ENCODE measurements at places on chromosomes 2 and 18. TPM values are rescaled to one million over a fixed set of nuclear protein-coding genes. Genes with fewer than 3 reads are reported as not detected.

- no peak for DNase-seq
Measured at GRCh38 chr2:241903121-241904010, 33.8 kb downstream of the RTP5 start.

GRCh38 chr18:5447442-5447841 lies 96.4 kb downstream of the EPB41L3 start:
- DNase-seq: no peak

- no peak for DNase-seq
Measured at GRCh38 chr18:48889981-48890762, 60.6 kb downstream of the SMAD7 start.

DNA sequence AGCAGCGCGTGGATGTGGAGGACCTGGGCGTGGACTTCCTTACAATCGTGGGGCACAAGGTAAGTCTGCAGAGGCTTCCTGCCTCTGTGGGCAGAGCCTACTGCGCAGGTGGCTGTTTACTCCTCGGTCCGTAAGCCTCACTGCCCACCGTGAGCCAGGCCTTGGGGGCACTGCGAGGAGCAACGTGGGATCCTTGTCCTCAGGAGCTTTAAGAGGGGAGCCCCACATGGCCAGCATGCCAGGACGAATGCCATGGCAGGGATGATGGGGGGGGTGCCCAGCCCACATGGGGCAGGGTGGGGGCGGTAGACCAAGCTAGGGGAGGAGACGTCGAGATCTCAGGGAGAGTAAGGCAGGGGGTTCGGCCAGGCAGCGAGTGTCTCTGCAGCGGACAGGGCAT lies 18.0 kb upstream of the ESPNL start:
- DNase-seq: no peak

GRCh38 chr2:219405958-219406860 lies 12.0 kb upstream of the DES start:
- no peak for DNase-seq

DNA sequence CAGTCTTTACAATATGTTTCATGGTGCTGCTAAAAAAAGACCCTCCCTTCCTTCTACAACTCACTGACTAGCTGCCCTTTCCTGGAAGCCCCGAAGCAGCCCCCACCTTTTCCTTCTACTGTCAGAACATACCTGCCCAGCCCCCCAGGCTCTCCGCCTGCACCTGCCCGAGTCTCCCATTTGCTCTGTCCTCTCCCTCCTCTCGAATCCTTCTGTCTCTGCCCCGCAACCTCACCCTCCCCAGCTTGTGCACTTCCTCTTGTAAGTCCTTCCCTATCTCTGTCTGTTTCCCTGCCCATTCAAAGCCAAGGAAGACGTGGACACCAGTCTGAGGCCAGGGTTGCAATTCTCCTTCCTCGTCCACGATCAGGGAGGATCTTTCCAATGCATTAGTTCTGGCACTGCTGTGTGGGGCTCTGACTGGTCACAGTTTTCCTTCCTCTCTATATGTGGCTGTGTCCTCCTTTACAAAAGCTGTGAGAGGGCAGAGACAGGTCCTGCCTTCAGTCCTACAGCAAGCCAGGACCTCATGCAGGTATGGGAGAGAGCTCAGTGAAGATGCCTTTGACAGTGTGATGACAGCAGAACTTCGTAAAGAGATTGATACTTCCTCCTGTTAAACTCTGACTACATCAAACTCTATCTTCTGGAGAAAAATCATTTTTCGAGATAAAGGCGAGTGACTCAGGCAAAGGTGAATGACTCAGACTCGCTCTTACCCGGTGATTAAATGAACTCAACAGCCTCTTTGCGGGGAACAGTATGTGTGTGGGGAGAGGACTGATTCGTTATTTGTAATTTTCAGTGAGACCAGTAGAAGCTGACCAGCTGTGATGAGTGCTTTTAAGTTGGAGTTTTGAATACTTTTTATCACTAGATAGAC lies 14.2 kb downstream of the TNFRSF11A start:
- DNase-seq: peak; percentile 55

DNA sequence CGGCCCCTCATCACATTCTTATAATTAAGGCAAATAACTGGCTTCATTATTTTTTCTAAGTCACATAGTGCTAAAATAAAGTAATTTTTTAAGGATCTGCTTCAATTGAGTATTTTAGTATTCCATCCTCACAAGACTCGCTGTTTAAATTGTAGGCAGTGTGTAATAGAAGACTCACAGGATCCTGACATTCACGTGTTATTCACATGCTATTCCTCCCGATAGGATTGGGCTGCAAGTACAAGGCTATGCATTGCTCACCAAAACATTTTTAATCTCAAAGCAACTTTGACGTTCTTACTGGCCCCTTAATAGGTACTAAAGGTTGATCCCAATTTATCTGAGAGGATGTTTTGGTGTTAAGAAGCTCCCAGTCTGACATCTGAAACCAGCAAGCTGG lies 127.6 kb upstream of the L3MBTL4 start:
- DNase-seq: no peak

DNA sequence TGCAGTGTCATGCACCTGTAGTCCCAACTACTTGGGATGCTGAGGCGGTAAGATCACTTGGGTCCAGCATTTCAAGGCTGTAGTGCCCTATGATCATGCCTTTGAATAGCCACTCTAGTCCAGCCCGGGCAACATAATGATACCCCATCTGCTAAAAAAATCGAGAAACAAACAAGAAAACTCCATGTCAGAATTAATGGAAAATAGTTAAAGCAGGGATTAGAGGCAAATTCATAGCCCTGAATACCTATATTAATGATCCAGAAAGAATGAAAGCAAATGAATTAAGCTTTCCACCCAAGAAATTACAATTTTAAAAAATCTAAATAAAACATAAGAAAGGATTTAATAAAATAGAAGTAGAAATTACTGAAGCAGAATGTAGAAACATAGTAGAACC lies 143.0 kb downstream of the MYO3B start:
- DNase-seq: no peak

GRCh38 chr2:200253639-200254038 lies 52.9 kb upstream of the SPATS2L start:
- DNase-seq: no peak

GRCh38 chr2:68556381-68556780 lies 87.0 kb upstream of the PROKR1 start:
- DNase-seq: no peak

- no peak for DNase-seq
Measured at GRCh38 chr2:56475191-56475590, 291.4 kb downstream of the CCDC85A start.

SULT1C3 gene
- total RNA-seq: not detected

MALT1 gene
- 30.3 TPM for total RNA-seq

ANKRD36 gene
- 85.4 TPM for total RNA-seq

COL4A4 gene
- total RNA-seq: not detected

All from activated CD8-positive, alpha-beta memory T cell treated with anti-CD3 and anti-CD28 coated beads, Interleukin-2, amount 10 ng/mL, durations not matched to agents 7 days and 5 days (primary cell).